SJCRH30 (cell line): ENCODE measurements at places on chromosomes 6 and 20. TPM values are rescaled to one million over a fixed set of nuclear protein-coding genes. Genes with fewer than 3 reads are reported as not detected.

Gene SLC22A2
- 0.02 TPM in 1 of 2 replicates, not detected in the other for total RNA-seq

Gene ADGRF5
- 0.30 and 0.35 TPM in 2 replicates for total RNA-seq

Gene CCM2L
- 0.71 and 1.2 TPM in 2 replicates for total RNA-seq

Gene EGFL8
- 6.4 and 8.8 TPM in 2 replicates for total RNA-seq

Gene MYLK4
- total RNA-seq, result 2.3 and 3.0 TPM in 2 replicates

Gene CNKSR3
- total RNA-seq, result 29.6 and 33.8 TPM in 2 replicates

Gene GSTA2
- total RNA-seq, result not detected in 2 replicates

Gene ADAM33
- not detected in 2 replicates for total RNA-seq

Gene PDE7B
- total RNA-seq, result 0.20 and 0.71 TPM in 2 replicates

Gene ULBP3
- total RNA-seq, result 9.8 and 10.3 TPM in 2 replicates

Gene IBTK
- 26.7 and 31.5 TPM in 2 replicates for total RNA-seq

Gene LYRM2
- total RNA-seq, result 32.1 and 33.3 TPM in 2 replicates

Gene PCK1
- 0.05 TPM in 1 of 2 replicates, not detected in the other for total RNA-seq

Gene RAET1L
- not detected in 2 replicates for total RNA-seq

Gene DDO
- total RNA-seq, result 0.14 and 0.43 TPM in 2 replicates

Gene EPB41L1
- total RNA-seq, result 6.7 and 8.0 TPM in 2 replicates
